Sigmoid colon (tissue), 7 donors: ENCODE measurements at places on chromosomes 2 and 18.

DNA sequence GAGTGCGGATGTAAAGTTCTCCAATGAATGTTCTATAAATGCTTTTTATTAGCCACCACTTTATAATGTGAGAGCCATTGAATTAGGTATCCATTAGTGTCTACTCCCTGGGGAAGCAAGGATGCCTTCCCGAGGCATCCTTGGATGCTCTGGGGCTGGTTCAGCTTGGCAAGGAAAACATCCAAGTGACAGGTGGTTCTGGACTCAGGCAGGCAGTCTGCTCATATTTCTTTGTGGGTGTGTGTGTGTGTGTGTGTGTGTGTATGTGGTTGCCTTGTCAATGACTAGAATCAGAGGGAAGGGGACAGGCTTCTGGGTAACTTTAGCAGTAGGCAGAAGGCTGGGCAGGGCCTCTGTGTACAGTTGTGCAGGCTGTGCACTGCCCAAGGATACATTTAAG is 149.2 kb downstream of the TSN start:
- DNase-seq: no peak

DNA sequence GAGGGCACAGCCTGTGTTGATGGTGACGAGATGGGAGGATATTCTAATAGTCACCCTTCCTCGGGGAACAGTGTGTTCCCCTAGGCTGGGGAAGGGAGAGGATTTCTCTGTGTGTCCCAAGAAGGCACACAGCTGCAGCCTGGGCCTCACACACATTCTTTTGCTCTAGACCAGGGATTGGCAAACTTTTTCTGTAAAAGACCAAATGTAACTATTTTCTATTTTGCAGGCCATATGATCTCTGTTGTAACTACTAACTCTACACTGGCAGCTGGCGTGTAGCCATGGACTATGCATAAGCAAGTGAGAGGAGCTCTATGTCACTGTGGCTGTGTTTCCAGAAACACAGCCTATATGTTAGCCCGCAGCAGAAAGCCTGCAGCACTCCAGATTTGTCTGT is 65.8 kb downstream of the ARHGAP28 start:
- DNase-seq: no peak

- DNase-seq: no peak
Observed at GRCh38 chr2:1781291-1782080, 37.2 kb upstream of the PXDN start.

DNA sequence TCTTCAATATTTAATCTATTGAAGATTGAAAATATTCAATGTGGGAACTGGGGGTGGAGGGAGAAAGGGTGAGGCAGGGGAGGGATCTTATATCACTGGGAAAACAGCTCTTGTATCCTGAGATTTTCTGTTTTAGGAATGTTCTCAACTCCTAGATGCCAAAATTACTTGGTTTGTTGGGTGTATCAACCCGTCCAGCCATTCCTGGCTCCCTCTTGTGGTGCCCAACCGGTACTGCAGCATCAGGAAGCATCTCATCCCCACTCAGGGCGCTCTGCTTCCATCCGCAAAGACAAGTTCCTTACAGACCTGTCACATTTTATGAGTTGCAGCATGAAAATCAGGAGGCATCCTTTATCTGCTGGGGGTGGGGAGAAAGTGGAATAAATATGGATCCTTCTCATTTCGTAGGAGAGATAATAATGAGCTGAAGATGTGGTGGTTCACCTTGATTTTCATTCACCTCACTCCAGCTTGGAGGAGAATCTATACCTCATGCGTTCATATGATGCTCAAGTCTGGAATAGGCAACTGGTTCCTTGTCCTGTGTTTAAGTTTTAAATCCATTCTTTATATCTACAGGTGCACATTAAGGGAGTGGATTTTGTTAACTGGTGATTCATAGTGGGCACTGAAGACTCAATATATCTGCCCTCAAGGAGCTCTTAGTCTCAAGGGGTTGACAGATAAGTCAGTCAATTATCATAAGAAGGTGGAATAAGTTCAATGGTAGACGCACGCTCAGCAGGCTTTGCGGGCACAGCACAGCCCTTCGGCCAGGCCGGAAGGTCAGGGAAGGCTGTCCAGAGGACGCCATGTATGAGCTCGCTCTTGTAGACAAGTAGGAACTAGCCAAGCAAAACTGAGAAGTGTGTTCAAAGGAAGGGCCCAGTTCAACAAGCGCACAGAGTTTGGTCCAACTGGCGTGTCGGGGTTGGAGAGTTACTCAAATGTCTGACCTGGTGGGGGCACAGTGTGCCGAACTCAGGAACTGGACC is 127.3 kb downstream of the RNF144A start:
- DNase-seq: peak; percentile 85

DNA sequence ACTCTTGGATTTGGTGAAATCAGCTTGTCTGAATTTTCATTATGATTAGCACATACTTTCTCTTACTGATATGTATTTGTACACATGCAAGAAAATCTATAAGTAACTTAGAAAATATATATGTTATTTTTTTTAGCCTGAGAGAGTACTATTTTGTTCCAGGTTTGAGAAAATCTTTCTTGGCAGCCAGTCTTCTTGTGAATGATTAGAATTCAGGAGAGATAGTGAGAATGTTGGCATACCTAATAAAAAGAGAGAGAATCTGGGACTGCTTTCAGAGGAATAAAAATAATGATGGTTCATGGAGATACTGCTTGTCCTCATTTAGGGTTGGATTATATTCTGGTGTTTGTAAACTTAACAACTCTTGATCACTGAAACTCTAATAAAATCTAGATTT is 44.4 kb upstream of the RIT2 start:
- no peak for DNase-seq

- DNase-seq: no peak
Observed at GRCh38 chr2:24682304-24682703, 110.9 kb downstream of the PTRHD1 start.

- DNase-seq: no peak
Observed at GRCh38 chr2:162838136-162838497, 450 bp downstream of the KCNH7 start.

DNA sequence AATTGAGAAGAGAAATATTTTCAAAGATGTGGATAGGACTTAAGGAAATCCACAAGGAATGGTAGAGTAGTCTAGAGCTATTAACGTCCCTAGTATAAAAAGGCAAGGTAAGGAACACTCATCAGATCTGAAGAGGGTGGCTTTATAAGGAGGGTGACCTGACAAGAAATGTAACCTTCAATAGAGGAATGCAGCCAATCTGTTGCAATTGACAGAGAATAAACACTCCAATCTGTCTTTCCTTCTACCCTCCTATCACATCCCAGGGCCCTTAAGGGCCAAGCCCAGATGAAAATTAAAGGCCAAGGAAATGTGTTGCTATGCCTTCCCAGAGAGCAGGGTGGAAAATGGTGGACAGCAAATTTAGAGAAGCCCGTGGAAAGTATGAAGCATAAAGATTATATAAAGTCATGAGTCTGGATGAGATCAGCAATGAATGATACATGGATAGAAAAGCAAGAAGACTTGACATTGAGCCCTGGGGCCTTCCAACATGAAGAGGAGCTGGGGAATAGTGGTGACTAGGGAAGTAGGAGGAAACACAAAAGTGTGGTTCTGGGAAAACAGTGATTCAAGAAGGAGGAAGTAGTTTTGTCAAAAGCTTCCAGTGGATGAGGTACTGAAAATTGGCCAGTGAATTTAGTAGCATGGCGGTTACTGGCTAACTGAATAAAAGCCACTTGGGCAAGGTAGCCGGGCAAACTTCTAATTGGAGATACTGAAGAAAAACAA is 270.6 kb upstream of the TANK start:
- no peak for DNase-seq

GRCh38 chr2:98701230-98701629 is 29.7 kb downstream of the MGAT4A start:
- no peak for DNase-seq

DNA sequence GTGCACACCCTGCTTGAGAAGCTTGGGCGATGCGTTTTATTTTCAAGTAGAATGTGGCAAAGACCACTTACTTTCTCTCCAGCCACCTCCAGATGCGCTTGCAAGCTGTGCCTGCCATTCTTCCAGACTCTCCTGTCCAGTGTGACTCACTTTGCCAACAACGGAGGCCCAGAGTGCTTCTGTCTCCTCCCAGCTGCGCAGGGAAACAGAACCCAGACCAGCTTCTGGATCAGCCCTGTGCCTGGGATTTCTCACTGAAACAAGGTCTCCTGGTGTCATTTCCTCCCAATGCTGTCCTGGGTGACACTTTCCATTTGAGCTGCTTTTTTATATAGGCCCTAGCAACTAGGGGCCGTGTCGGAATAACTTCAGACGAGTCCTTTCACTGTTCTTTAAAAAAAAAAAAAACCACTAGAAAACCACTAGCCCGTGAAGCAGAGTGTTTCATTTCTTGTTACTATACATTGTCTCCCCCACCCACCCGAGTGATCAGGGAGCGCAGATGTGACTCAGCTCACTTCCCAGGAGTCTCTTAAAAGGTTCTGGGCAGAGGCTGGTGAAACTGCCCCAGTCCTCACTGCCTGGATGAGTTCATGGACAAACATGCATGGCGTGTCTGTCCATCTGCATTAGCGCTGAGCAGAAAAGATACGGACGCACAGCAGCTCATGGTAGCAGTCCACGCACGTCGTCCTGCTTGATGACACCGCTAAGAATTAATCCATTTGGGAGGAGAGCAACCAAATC is 25.3 kb upstream of the RPL31 start:
- peak; percentile 83 for DNase-seq

- no peak for DNase-seq
Observed at GRCh38 chr18:23851470-23852002, 162.3 kb downstream of the LAMA3 start.

DNA sequence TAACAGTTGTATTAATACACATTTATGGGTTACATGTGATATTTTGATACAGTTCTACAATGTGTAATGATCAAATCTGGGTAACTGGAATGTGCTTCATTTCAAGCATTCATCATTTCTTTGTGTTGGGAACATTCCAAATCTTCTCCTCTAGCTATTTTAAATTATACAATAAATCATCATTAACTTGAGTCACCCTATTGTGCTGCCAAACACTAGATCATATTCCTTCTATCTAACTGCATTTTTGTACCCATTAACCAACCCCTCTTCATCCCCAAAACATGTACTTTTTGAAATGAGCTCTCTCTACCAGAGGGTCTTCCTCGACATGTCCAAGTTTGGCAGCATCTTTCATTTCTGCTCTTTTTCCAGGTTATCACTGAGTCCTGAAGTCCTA is 81.1 kb upstream of the TTC39C start:
- no peak for DNase-seq

DNA sequence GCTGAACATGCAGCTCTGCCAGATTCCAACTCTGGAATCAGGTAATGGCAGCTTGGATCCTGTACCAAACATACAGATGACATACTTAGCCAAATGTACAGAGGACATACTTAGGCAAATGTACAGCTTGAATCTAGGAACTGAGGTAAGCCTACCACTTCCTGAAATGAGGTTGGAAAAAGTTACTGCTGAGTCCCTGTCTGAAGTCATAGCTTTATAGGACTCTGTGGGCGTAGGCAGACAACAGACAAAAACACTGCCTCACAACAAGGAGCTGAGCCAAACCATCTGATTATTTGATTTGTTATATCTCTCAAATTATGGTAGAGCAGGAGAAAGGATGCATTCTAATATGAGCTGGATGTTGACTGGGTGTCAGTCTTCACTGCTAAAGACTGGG is 290.2 kb upstream of the TCF4 start:
- DNase-seq: no peak

- no peak for DNase-seq
Observed at GRCh38 chr2:39949131-39949530, 170.1 kb upstream of the THUMPD2 start.

GRCh38 chr2:170229744-170230143 is 51.8 kb downstream of the MYO3B start:
- no peak for DNase-seq

DNA sequence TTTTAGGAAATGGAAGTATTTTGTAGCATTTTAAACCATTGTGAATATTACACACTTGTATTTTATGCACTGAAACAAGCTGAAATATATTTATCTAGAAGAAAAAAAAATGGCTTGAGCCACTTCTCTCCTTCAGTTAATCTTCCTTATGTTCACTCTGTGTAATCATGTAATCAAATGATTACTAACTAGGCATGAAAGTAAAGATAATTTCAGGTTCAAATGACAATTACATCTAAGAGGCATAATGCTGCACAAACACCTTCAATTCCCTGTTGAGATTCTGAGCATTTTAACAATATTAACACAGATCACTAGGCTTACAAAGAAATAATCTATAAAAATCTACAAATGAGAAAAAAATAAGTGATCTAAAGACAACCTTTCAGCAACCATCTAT is 119.6 kb upstream of the ITGB6 start:
- no peak for DNase-seq

GRCh38 chr2:145267451-145267850 is 747.5 kb upstream of the ZEB2 start:
- DNase-seq: no peak

DNA sequence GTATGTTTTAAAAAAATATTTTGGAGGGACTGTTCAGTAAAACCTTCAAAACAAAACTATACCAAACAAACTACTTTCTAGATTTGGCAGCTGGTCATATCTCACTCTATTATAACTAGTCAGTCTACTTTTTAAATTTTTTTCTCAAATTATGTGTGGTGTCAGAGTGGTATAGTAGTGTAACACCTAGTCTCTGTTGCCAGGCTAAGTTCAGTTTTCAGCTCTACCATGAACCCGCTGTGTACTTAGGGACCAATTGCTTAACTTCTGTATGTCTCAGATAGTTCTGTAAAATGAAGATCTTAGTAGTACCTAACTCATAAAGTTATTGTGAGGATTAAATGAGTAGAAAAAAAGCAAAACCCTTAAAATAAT is 54.3 kb downstream of the GPD2 start:
- no peak for DNase-seq

DNA sequence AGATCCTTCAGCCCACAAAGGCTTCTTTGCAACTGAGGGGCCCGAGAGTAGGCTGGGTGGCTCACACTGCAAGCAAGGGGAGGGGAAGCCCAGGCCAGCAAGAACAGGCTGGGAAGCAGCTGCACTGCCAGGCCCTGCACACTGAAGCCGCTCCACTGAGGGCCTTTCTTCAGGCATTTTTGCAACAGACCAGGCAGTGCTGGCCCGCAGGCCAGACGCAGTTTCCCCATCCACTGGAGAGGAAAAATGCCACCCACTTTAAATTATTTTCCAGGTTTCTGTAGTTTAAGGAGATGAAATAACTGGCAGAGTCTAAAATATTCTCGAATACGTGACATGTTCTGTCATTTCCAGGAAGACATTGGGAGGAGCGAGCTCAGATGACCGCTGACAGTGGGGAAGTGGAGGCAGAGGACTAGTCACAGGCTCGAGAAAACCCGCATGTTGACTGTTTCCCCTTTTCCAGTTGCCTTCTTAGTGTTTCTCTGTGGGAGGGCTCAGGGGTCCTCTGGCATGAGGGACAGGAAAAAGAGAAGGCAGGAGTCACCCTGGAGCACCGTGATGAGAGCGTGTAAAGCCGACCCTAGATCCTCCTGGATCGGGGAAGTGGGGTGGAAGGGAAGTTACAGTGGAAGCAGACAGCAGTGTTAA is 53.3 kb upstream of the B3GNT7 start:
- no peak for DNase-seq

- DNase-seq: no peak
Observed at GRCh38 chr2:99545066-99545465, 55.2 kb upstream of the REV1 start.

DNA sequence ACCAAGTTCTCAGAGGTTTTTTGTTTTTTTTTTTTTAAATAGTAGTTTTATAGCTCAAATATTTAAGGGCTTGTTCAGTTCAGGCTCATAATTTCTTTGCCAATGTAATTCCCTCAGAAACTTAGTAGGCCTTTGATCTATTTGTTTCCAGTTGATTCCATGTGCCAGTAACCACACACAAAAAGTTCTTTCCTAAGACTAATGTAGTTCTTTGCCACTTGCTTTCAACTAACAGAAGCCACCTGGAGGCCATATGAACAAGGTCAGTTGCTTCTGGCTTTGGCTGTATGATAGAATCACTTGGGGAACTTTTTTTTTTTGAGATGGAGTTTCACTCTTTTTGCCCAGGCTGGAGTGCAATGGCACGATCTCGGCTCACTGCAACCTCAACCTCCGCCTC is 100.7 kb downstream of the DTNB start:
- DNase-seq: no peak
